ENCODE measurements at places on chromosomes 12 and 14.
A peak's percentile ranks its signal among the peaks of the same experiment; 100 is the strongest.

DNA sequence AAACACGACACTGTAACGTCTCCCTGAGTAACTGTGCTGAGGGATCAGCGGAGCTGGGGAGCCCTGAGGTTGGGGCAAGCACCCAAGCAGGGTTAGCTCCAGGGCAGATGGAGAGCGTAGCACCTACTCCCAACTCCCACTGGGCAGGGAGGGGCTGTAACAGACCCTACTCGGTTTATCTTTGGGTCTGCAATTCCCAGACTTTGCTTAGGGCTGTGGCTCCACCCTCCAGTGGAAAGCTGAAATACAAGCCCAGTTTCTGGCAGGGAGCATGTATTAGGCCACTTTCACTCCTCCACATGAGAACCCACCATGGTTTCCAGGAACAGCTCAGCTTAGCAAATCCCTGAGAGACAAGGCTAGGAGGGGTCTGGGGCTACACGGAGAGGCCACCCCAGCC is 17.3 kb upstream of the TC2N start:
- DNase-seq = no peak

GRCh38 chr12:84696908-84697540 is 215.6 kb downstream of the SLC6A15 start:
- no peak for DNase-seq

- no peak for DNase-seq
These were observed 200.7 kb upstream of the FOXN3 start for GRCh38 chr14:89617481-89618329.

DNA sequence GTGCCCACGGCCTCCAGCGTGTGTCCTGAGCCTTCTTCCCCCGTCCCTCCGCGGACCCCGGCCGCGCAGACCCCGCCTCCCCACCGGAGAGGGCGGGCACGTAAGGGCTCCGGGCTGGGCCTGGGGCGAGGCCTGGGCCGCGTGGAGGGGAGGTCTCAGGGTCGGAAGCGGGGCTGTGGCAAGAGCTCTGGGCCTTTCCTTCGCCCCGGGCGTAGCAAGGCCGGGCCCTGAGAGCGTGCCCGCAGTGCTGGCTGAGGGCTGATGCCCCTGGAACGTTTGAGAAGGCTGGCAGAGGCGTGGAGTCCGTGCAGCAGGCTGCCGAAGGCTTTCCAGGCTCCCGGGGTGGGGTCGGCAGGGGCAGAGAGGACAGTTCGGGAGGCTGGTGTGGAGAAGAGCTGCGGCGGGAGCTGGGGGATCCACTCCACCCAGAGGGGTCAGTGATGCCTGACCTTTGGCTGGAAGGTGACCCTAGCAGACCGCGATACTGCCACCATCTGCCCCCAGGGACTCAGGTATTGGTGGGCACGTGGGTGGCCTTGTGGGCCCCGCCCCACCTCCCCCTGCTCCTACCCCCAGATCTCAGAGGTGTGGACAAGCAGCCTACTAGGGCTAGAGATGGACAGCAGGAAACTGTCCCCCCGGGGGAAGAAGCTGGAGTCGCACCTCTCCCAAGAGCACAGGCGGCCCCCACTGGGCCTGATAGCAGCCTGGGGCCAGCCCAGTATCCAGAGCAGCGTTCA is 558 bp downstream of the TEX22 start:
- DNase-seq = peak; percentile 14

GRCh38 chr12:29831173-29831572 is 47.4 kb upstream of the TMTC1 start:
- no peak for DNase-seq

DNA sequence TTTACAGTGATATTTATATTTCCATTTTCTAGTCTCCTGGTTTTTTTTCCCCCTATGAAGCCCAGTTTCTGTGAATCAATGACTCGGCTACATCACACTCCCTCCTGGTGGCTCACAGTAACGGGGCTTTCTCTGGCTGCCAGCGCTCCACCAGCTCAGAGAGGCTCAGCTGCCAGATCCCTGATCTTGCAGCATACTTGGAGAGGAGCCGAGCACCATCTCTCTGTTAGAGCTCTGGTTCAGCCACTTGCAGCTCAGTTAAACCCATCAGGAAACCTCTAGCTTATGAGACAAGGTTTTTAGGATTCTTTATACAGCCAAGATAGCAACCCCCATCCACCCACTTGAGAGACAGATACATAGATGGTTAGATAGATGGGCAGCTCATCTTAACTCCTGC is 74.6 kb downstream of the CIT start:
- DNase-seq = no peak

DNA sequence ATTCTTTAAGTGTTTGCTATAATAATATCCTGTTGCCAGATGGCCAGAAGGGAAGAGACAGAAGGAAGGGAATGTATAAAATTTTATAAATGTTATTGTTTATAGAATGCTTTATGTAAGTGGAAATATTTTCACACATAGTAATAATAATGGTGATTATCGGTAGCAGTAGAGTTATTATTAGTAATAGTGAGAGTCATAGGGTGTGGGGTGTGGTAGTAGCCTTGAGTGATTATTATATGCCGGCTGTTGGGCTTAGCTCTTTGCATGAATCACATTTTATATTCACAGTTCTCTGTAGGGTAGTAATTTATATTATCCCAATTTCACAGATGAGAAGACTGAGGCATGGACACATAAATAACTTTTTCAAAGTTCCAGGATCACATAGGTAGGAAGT is 391.4 kb downstream of the C12orf75 start:
- no peak for DNase-seq

- no peak for DNase-seq
These were observed 22.9 kb downstream of the SPTLC2 start for GRCh38 chr14:77593501-77593961.

DNA sequence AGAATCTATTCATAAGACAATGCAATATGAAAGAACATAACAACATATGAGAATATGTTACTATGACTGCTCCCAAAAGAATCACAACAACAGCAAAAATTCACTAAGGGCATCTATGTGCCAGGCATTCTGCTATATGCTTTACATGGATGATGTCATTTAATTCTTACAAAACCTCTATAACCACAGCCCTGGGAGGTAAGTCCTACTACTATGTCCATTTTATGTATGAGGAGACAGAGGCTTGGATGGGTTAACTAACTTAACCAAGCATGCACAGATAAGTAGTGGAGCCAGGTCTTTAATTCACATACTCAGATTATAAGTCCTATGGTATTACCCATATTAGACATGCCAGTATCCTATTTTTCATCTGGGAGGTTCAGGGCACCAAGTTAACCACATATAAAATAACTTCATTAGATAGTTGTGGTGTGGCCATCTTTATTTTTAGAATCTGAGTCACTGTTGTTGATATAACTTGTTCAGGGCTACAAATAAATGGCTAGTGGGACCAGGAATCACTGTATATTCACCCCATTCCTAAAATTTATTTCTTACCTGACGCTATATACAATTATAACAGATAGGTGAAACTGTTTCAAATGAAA is 33.2 kb upstream of the RAD51AP1 start:
- no peak for DNase-seq

GRCh38 chr14:89284333-89285058 is 132.5 kb downstream of the FOXN3 start:
- no peak for DNase-seq

GRCh38 chr12:28857369-28857768 is 291.7 kb upstream of the FAR2 start:
- no peak for DNase-seq

GRCh38 chr14:31080056-31080455 is 53.9 kb upstream of the STRN3 start:
- no peak for DNase-seq

DNA sequence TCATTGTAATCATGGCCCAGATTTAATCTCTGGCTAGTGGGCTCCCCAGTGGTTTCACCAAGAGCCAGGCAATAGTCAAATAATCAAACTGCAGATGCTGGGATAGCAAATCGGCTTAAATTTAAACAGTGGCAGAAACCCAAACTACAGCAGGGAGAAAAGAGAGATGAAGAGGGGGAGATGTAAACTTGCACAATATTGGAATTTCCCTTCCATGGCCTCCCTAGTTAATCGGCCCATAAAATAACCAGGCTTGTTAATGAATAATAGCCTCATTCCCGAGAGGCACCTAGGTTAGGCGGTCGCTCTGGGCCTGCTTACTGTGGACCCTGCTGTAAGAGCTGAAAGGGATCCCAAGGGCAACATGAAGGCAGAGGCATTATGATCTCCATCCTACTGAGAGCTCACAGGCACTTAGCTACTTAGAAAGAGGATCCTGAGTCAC is 116.2 kb downstream of the NUAK1 start:
- no peak for DNase-seq

DNA sequence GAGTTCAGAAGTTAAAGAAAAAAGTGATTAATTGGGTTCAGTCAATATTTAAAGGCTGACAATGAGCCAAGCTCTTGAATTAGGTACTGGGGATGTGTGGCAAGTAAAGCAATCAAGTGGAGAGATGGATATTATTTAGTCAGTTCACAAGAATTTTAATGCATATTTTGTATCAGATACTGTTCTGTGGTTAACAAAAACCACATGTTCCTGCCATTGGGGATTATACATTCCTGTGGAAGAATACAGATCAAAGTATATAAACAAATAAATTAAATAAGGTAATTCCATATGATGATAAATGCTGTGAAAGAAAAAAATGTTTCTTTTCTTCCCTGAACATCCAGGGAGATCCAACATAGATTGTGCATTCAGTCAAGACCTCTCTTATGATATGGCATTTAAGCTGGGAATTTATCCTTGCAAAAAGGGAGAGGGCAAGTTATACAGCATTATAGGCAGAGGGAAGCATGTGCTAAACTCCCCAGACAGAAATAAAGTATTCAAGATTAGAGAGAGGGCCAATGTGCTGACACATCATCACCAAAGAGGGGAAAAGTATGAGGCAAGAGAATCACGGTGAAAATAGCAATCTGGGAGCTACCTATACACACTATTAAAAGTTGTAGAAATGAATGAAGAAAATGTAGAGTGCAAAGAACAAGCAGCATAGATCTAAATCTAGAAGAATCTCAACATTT is 17.6 kb upstream of the A2M start:
- no peak for DNase-seq

DNA sequence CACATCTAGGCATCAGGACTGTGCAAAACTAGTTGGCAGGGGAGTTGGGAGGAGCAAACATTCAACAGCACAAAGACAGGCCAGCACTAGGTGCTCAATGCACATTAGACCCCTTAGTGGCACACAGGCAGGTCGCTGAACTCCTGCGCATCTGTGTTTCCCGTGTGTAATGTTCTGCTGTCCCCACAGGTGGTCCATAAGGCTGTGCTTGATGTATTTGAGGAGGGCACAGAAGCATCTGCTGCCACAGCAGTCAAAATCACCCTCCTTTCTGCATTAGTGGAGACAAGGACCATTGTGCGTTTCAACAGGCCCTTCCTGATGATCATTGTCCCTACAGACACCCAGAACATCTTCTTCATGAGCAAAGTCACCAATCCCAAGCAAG is 11.2 kb downstream of the SERPINA3 start:
- DNase-seq = no peak

- no peak for DNase-seq
These were observed 3.7 kb downstream of the KERA start for GRCh38 chr12:91053951-91054715.

- no peak for DNase-seq
These were observed 839 bp downstream of the FICD start for GRCh38 chr12:108515916-108516315.

DNA sequence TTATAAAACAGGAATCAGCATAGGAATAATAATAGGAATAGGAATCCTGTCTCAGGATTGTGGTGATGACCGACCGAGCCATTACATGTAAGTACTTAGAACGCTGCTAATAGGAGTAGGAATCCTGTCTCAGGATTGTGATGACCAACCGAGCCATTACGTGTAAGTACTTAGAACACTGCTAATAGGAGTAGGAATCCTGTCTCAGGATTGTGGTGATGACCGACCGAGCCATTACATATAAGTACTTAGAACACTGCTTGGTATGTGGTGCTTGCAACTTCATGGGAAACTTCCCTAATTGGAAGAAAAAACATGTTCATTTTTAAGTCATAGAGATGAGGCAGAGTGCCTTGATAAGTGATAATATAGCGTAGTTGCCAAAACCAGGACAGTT is 30.0 kb downstream of the ELK3 start:
- no peak for DNase-seq

DNA sequence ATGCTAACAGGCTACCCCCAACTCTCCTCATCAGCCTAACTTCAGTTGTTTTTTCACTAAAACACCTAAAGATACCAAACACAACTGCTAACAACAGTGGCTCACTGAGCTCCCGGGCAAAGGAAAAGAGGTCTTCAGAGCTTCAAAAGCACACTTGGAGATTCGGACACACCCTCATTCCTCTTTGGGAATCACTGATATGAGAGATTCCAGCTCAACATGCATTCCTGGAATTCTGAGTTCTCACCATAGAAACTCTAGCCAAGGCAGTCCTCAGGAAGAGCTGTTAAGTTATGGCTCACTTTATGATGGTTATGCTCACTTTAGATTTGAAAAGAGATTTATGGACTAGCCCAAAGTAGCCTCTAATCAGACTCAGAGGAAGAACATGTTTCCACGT is 40.1 kb downstream of the STXBP6 start:
- no peak for DNase-seq

DNA sequence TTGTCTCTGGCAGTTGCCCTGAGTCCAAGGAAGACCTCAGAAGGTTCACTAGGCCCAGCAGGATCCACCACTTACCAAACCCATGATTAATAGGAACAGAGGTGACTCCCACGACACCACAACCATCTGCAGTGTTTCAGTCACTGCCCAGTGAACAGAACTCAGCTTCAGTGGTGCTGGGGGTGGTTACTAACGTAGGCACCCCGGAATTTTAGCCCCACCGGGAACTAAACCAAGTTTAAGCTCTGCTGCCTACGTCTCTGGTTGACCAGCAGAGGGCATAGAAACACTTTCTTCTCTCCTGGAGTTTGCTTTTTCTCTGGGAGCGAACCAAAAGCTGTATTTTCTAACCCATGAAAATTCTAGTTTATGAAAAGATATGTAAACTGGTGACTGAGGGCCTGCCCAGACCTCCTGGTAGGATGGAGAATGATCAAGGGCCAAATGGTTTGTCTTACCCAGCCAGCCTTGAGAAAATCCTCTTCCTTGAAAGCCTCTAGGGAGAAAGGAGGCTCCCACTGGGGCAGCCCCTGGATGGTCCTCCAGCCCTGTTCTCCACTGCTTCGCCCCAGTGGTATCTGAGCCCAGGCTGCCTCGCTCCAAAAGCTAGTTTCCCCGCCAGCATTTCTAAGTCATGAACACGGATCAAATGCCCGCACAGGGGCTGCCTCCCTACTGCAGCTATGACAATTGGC is 379.8 kb downstream of the DPF3 start:
- no peak for DNase-seq

- DNase-seq = no peak
These were observed 98.7 kb upstream of the PLXNC1 start for GRCh38 chr12:94049718-94050117.

- no peak for DNase-seq
These were observed 176.1 kb downstream of the ADGRD1 start for GRCh38 chr12:131129839-131130238.

- DNase-seq = no peak
These were observed 28.4 kb upstream of the GAS2L3 start for GRCh38 chr12:100545092-100545491.

All from stimulated activated CD4-positive, alpha-beta T cell treated with anti-CD3 and anti-CD28 coated beads, Interleukin-2, amount 100 ng/mL, for 4 hours (primary cell).